ENCODE measurements at places on chromosomes 3 and 15.
A peak's percentile ranks its signal among the peaks of the same experiment; 100 is the strongest.

DNA sequence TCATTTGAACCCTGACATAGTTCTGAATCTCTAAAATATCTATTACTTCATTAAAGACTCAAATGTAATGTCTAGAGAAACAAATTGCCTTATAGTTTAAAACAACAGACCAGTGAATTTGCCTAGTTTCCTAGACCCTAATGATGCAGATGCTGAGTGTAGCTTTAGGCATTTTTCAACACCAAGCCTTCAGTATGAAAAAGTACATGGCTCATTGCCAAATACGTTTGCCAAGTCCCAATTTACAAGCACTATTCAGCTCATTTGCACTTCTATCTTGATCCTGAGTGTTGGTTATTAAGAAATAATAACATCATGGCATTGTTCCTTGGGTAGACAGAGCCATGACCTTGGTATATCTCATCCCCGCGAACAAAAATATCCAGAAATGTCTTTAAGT, 46.8 kb downstream of the EOMES start:
- DNase-seq, result peak; percentile 22

GRCh38 chr15:71114887-71115566, at the start of gene THSD4:
Gene THSD4 (plus strand): TSS chr15:71115471.
- peak; percentile 8 for DNase-seq

DNA sequence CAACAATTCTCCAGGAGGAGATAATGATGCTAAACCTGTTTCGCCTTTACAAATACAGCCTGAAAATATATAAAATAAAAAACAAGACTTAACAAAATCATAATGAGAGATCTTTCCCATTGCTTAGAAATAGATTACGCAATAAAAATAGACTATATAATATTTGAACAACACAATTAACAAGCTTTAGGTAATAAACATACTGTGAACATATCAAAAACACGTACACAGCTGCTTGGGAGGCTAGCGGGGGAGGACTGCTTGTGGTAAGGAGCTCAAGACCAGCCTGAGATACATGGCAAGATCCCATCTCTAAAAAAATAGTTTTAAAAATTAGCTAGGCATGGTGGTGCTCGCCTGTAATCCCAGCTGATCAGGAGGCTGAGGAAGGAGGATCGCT, 8.7 kb downstream of the NSMCE3 start:
- no peak for DNase-seq

DNA sequence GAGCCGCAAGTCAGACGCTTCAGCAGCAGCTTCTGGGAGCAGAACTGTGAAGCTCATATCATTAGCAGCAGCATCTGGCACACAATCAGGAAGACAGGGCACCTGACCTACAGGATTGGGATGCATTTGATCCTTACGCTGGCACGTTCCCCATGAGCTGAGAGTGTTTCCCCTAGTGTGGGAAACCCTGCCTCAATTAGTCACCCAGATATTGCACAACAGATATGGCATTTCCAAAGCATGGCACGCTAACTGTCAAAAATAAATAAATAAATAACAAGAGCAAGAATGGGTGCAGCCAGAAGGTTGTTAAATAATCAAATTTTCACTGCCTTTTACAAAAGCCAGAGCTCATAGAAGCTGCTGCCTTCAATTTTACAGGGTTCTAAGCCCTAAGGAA, 189.6 kb upstream of the THBS1 start:
- DNase-seq, result no peak

DNA sequence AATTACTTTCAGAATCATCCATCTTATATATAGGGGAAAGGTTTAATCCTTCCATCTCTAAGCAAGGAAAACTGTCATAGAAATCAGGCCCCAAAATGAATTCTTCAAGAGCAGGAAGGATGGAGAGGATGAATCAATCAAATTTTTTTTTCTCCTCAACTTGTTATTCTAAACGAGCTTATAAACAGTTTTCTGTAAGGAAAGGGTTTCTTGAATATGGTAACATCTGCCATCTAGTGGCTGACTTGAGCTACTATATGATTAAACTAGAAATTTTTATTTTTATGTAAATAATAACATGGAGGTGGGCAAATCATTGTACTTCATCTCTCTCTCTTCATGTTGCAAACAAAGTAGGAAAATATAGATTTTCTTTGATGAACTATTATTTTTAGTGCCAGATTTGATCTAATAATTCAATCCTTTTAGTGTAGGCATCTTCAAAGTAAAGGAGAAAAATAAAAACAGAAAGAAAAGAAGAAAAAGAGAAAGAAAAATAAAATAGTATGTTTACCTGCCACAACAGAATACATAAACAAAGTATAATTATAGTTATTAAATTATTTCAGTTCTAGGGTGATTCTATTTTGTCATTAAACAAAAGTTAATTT, 146.6 kb downstream of the SERPINI1 start:
- peak; percentile 48 for DNase-seq

DNA sequence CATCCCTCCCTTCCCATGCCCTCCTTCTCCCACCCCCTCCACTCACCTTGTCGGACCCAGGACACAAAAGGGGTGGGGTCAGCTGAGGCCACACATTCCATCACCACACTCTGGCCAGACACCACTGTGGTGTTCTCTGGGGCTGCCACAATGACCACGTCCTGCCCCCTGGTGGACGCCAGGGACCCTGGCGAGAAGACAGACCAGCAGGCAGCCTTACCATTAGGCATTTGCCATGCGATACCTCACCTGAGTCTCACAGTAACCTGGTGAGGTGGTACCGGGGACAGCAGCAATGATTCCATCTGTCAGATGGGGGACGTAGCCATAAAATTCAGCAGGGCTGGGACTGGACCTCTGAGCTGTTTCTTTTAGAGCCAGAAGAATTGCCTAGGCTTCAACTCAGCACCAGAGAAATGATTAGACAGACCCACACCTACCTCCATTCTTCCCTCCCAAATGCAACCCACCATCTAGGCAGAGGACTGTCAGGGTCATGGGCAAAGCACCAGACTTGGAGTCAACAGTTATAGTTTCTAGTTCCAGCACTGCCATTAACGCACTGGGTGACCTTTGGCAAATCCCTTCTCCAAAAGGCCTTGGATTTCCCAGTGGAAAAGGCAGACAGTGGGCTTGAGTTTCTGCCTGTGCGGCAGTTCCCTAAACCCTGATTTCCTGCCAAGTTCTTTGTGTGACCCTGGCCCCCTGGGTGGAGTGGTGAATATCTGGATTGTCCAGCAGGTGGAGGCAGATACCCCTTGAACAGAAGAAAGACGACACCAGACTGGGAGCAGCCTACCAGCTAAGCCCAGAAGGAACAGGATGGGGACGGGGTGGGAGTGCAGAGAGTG, 21.8 kb downstream of the IGDCC4 start:
- DNase-seq, result peak; percentile 80

GRCh38 chr3:39631136-39631535, 163.7 kb downstream of the MOBP start:
- no peak for DNase-seq

DNA sequence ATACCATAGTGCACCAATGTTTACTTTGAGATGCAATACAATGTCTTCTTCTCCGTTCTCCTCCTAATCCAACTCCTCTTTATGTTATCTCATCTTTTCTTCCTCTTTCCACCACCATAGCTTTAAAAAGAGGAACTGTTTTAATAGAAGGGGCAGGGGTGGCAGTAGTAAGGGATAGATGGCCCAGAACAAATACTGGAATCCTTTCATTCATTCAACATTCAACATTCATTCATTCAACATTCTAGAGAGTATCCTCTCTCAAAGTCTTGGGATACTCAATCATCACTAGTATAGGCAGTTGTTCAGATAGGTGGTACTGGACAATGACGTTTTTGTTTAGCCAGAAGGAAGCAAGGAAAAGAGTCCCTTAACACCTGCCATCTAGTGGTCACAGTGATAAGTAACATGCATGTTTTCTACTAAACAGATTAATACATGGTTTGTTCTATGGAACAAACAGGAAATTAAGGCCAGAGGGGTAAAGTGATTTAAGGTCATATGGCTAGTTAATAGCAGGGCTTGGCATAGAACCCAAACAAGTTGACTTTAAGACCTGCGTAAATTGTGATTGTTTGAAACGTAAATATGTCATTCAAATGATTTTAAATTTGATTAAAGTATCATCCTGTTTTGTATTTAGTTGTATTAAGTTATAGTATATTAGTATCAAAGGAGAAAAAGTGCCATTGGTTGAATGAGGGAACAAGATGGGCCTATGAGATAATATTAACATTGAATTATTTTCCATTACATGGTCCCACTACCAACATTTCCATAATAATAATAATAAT, 26.9 kb upstream of the EHHADH start:
- peak; percentile 63 for DNase-seq

GRCh38 chr3:193782747-193783146, 189.7 kb downstream of the OPA1 start:
- no peak for DNase-seq

DNA sequence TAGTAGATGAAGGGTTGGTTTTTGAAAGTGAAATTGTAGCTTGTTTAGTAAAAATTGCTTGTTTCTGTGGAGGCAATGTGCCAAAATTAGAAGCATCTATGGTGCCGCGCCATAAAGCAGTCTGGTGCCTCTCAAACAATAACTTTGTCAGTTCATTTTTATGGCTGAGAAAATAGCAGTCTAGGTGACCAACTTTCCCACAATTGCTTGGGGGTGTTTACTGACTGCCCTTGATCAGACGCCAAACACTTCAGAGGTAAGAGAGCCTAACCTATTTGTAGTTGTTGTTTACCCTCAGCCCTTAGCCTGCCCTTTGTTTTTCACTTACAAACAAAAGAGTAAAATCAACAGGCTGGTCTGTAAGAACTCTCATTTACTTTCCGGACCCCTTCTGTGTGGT, 174.5 kb downstream of the FNDC3B start:
- DNase-seq, result no peak

- DNase-seq, result no peak
These were observed 275.4 kb downstream of the ABHD5 start for GRCh38 chr3:43966126-43966525.

DNA sequence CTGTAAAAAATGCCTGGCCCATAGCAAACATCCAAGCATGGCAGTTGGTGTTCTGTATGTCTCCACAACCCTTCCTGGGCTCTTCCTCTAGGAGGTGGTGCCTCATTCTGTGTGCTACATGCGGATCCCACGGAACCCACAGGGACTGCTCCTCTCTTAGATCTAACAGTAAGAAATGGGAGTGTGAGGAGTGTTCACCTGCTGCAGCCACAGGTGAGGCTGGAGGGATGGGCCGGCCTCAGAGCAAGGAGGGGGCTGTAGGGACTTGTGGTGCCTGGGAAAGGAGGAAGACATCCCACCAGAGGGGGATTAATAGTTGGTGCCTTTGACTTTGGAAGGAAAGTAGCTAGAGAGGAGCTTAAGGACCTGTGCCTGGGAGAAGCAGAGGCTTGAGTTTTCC, 22.2 kb downstream of the SEMA3G start:
- no peak for DNase-seq
